ENCODE measurements at places on chromosomes 6 and 20.

- DNase-seq: no peak
These were observed 586.3 kb downstream of the HTR1B start for GRCh38 chr6:76876922-76877553.

DNA sequence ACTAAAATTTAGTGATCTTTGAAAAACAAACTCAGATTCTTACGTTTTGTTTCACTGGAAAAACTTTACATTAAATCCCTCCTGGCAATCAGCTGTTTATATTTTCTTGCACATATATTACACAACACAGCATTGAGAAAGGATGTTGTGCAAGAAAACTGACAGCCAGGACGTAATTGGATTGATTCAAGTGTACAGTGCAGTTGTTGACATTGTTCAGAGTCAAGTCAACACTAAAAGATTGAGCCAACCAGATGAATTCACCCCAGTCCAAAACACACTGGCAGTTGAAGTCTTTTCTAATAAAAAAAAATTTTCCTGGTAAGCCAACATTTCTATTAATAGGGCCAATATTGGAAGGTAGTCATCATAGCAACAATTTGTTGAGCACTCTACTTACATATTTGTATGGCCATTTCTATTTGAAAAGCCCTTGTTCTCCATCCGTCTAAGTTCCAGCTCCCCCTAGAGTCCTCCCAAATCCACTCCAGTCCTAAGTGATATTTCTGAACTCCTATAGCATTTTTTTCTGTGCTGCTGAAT lies 20.9 kb upstream of the VNN1 start:
- DNase-seq: no peak

GRCh38 chr6:45436544-45437438 lies 59.1 kb upstream of the SUPT3H start:
- peak; percentile 40 for DNase-seq

DNA sequence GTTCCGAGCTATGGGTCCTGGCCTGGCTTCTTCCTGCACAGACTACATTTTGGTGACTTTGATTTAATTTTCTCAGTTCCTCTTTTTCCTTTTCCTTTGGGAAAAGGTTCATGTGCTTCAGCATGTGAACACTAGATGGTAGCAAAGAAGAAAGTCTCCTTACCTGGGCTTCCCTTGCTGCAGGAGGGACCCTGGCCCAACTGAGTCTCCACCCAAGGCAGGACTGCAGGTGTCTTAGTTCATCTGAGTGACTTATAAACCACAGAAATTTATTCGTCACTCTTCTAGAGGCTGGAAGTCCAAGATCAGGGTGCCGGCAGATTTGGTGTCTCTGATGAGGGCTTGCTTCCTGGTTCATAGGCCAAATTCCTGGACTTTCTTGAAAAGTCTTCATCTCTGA lies 163.2 kb downstream of the SYCP2 start:
- no peak for DNase-seq

DNA sequence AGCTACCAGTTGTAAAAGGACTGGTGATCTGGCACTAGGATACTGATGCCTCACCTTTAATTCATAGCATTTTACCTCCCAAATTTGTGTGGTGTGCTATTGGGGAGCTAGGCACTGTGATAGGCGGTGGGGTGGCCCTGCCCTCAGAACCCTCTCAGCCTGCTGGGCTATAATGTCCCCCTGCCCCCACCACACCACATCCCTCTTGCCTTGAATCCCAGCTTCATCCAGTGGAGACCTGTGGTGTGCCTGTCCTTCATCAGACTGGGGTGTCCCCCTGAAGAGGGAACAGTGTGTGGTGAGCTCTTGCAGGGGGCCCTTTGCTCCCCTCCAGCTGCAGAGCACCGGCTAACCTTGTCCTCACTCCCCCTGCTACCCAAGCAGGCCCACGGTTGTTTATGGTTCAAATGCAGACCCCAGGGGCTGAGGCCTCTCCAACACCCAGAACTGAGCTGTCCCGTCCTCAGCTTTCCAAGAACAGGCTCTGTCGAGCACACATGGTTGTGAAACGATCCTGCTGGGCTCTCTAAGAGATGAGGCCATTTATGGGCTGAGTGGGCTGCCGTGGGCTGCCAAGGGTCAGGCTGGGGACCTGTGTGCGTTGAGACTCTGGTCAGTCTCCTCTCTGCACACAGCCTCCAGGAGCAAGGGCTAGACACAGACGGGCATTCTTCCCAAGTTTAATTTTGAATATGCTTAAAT lies 26.9 kb upstream of the VEGFA start:
- DNase-seq: no peak

- no peak for DNase-seq
These were observed 568 bp downstream of the CCDC170 start for GRCh38 chr6:151494235-151494935.

DNA sequence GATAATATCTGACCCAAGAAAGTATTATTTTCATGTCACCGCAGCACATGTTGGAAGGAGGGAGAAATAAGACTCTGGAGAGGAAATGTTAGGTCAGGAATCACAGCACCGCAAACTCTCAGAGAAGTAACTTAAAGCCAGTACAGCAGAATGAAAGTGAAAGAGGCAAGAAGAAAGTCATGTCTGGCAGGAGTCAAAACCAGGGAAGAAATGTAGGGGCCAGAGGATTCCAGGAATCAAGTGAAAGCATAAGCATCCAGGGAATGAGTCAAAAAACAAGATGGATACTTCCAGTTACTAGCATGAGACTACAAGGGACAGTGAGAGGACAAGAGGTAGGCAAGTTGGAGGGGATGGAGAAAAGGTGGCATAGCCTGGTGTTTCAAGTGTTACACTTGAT lies 80.4 kb downstream of the AK9 start:
- DNase-seq: no peak

DNA sequence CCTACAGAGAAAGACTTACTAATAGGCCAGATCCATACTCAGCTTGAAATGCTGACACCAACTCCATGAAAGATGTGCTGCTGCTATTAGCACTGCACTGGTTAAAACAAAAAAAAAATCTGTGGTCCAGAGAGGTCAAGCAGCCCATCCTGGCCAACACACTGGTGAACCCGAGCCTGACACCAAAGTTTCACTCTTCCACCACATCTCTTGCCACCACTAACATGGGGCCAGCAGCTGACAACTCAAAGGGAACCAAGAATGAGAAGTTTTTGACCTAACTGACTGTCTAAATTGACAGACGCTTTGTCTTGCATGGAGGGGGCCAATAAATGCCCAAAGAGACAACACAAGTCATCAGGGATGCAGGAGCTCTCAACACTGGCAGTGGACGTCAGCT lies 5.4 kb downstream of the CLIC5 start:
- no peak for DNase-seq

GRCh38 chr6:155038104-155038503 lies 43.0 kb downstream of the TIAM2 start:
- DNase-seq: no peak

DNA sequence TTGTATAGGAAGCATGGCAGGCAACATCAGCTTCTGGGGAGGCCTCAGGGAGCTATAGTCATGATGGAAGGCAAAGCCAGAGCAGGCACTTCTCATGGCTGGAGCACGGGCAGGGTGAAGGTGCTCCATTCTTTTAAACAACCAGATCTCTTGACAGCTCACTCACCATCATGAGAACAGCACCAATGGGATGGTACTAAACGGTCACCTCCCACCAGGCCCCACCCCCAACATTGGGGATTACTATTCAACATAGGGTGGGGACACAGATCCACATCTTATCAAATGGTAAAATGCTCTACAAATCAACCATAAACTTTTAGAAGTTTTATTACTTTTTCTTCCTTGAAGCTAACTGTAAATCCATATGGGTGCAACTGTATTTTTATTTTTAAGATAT lies 61.5 kb downstream of the MAP3K4 start:
- DNase-seq: no peak

GRCh38 chr6:110951986-110952794 lies 6.3 kb upstream of the GTF3C6 start:
- no peak for DNase-seq

DNA sequence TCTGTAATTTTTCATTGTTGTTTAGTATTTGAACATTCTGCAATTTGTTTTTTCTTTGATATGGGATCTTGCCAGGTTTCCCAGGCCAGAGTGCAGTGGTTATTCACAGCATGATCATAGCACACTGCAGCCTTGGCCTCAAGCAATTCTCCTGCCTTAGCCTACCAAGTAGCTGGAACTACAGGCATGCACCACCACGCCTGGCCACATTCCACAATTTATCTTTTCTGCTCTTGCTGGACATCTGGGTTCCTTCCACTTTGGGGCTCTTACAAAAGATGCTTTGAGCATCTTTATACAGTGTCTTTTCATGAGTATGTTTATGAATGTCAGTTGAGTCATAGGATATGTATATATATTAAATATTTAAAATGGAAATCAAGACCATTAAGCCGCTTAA lies 42.0 kb downstream of the PGM3 start:
- DNase-seq: no peak

DNA sequence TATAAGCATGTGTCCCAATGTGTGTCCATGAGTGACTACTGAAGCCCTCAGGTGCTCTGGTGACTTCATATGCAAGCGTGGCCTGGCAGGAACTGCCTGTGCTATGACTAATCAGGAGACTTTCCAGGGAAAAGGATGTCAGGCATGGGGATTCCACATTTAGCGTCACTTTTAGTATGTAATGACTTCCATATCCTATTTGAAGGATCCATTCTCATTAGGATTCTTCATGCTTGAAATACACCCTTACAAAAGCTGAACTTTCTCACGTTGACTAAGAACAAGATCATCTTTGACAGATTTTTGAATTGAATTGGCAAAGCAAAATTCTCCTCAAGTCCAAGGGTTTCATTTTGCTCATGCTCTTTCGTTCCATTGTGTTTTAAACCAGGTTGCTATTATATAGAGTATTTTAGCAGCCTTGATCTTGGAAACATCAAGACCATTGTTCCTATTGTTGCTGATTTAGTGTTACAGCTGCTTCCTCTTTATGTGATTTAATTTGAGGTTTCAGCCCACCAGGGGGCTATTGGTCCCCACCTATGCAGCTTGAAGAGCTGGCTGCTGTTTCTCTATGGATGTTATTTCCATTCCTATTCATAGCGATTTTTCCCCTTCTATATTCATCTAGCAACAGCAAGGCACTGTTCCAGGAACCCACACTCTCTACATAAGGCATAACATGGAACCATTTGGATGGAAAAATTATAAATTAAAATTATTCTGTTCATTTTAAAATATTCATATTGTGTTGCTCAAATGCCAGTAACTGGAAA lies 418.6 kb downstream of the CDKAL1 start:
- no peak for DNase-seq

DNA sequence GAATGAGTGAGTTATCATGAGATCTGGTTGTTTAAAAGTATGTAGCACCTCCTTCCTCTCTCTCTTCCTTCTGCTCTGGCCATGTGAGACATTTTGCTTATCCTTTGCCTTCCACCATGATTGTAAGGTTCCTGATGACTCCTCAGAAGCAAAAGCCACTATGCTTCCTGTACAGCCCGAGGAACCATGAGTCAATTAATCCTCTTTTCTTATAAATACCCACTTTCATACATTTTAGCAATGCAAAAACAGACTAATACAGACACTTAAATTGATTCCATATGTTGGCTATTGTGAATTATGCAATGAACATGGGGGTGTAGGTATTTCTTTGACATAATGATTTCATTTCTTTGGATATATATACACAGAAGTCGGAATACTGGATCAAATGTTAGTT lies 792.8 kb upstream of the EYS start:
- DNase-seq: no peak

- no peak for DNase-seq
These were observed 400.2 kb downstream of the QKI start for GRCh38 chr6:163814494-163815364.

DNA sequence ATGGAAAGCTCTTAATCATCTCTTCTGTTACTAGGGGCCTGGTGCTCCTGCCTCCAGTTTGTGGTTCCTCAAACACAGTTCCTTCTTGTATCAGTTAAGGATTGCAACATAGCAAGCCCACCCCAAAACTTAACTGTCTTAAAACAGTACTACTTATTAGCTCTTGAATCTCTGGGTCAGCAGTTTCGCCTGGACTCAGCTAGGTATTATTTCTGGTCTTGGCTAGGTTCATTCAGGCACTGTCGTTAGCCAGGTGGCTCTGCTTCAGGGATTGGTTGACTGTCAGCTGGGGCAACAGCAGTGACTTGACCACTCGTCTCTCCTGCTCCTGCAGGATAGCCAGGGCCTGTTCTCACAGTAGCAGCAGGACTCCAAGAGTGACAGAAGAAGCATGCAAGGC lies 30.0 kb upstream of the RALY start:
- no peak for DNase-seq

DNA sequence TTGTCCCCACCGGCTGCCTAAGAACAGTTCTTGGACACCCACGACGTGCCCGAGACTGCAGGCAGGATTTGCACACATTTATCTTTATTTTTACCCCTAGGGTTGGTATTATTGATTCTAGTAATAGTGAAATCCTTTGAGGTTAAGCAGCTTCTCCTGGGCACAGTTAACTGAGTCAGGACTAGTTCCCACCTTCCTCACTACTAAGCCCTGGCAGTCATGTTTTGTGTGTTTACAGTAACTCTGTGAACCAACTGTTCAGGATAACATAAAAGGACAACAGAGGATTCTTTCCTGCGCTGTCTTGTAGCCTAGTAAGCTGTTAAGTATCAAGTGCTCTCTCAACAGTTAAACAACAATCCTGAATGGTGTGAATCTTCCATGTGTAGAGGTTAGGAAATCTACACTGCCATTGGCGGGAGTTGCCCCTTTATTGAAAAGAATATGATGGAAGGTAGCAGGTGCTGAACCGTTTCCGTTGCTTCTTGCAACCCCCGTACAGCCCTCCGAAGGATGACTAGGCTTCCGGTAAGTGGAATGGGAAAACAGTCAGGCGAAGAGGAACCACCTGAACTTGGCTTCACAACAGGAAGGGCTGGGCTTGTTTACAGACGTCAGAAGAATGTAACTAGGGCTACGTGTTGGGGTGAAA lies 979 bp upstream of the SOD2 start:
- peak; percentile 5 for DNase-seq
